ENCODE measurements at places on chromosomes 11 and 22. TPM values are rescaled to one million over a fixed set of nuclear protein-coding genes. Genes with fewer than 3 reads are reported as not detected.
A peak's percentile ranks its signal among the peaks of the same experiment; 100 is the strongest.

The DNAJC24 gene
- total RNA-seq = 15.6 TPM

The CD44 gene
- 75.0 TPM for total RNA-seq

- H3K4me3 ChIP-seq = no peak overlapping the region
- no peaks in the 10 kb centered on the region for H3K36me3 ChIP-seq
- no peak overlapping the region for H3K27ac ChIP-seq
- DNase-seq = peak; percentile 25
Measured at GRCh38 chr11:119844808-119845207, 115.8 kb upstream of the NECTIN1 start.

The ADAMTS8 gene
- total RNA-seq = 5.3 TPM

The OR52I2 gene
- total RNA-seq = not detected

DNA sequence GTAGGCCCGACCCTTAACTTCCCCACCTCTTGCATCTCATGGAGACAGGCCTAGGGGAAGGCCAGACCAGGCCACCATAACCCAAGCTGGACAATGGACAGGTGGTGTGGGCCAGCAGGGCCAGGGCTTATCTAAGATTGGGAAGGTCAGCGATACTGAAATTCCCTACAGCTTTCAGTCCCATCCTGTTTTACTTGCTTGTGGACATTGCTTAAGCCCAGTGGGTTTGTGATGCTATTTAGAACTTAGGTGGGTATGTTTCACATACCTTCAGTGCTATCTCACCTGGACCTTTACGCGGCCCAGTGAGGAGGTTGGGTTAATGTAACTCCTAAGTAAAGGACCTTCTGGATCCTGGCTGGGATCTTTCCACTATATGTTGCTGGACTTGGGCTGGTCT lies 1.7 kb downstream of the FADS2 start:
- no peak for DNase-seq
- H3K4me1 ChIP-seq = peaks cover 58% of the 10 kb centered on the region
- peak overlapping the region; percentile 57 for H3K27ac ChIP-seq
- H3K27me3 ChIP-seq = no peaks in the 10 kb centered on the region
- H3K36me3 ChIP-seq = peaks cover 4% of the 10 kb centered on the region

GRCh38 chr11:60631944-60632343 lies 67.5 kb upstream of the MS4A8 start:
- no peak overlapping the region for H3K27ac ChIP-seq
- H3K4me3 ChIP-seq = no peak overlapping the region
- H3K27me3 ChIP-seq = no peaks in the 10 kb centered on the region
- no peaks in the 10 kb centered on the region for H3K4me1 ChIP-seq

Measured in muscle of leg (tissue), 16 donors.